ENCODE measurements at places on chromosomes 16 and 17.

DNA sequence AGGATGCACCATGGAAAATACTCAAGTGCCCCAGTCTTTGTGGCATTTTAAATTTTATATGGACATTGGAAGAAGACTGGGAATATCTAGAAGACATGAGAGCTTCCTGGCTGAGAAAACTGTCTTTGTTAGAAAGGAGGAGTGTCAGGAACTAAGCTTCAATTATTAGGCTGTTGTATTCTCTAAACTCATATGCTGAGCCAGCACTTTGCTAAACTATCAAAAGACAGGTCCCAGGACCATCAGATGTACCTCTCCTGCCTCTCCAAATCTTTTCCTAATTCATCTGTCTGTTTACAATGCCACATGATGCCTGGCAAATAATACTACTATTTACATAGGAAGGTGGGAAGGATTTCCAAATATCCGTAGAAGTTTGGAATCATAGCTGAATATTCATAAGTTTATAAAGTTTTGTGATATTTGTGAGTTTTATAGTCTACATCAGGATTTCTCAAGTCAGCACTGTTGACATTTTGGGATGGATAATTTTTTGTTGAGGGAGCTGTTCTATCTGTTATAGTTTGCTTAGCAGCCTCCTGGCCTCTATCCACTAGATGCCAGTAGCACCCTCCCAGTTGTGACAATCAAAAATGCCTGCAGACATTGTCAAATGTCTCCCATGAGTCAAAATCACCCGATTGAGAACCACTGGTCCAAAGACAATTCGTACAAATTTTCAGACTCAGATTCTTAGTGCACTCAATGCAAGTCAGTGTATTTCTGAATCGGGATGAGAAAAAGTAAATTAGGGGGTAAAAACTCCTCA is 61.2 kb upstream of the NETO2 start:
- no peak for DNase-seq

DNA sequence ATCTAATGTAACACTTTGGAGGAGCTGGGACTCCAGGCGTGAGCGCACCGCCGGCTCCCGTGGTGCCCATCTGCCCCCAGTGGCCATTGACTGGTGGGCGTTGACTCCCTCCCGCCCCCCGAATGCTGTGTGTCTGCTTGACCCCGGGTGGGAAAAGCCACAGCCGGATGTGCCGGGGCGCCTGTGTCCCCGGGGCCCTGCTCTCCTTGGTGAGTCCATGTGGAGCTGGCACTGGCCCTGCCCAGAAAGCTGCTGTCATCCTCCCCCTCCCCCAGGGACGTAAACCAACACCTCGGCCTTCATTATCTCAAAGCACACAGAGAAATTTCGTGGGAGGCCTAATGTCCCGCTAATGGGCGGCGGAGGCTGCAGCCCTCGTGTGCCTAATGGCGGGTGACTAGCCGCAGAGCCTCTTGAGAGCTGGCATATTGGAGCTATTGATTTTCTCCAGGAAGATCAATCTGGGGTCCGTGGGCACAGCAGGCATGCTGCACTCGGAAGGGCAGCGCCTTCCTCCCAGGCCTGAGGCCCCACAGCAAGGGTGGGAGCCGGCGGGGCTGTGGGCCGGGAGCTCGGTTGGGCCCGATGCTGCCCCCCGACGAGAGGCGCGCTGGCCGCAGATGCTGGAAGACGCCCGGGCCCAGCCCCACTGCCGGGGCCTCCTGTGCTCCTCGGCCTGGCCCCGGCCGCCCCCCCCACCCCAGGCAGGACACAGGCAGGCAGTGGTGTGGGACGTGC is 4.0 kb upstream of the PERCC1 start:
- no peak for DNase-seq

GRCh38 chr17:39972271-39972670 is 8.3 kb upstream of the PSMD3 start:
- no peak for DNase-seq

DNA sequence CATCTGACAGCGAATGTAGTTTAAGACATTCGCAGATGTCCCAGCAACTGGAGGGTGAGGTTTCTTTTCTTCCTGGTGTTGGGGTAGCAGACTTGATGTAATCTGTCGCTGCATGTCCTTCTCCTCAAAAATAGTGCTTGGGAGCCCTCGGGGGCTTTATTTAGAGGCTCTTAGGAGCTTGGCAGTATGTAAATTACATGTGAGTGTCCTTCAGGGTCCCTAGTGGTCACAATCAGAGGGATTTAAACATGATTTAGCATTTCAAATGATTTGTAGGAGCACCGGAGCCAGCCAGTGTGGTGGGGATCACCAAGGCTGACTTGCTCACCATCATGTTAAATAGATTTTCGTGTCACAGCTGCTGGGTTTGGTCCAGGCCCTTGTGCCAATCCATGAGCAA is 8.8 kb upstream of the SALL1 start:
- DNase-seq = no peak

GRCh38 chr17:17873450-17873991 is 36.7 kb upstream of the SREBF1 start:
- DNase-seq = no peak

GRCh38 chr16:83356986-83357385 is 450.8 kb upstream of the HSBP1 start:
- DNase-seq = no peak

GRCh38 chr16:81241706-81242105 is 3.2 kb downstream of the BCO1 start:
- DNase-seq = no peak

DNA sequence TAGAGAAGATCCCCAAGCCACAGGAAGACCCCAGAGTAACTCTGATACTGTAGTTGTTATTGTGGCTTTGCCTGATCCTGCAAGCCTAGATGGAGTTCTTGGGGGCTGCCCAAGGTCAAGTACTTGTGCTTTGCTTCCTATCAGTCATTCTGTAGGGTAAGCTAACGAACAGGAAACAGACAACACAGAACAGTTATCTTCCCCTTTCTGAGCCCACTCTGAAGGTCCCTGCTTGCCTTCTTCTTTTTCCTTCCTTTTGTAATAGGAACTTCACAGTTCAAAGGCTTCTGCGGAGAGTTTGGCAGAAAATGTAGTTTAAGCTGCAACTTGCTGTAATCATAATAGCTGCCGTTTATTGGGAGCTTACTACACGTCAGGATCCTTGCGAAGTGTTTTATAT is 494.1 kb upstream of the ERCC4 start:
- DNase-seq = no peak

DNA sequence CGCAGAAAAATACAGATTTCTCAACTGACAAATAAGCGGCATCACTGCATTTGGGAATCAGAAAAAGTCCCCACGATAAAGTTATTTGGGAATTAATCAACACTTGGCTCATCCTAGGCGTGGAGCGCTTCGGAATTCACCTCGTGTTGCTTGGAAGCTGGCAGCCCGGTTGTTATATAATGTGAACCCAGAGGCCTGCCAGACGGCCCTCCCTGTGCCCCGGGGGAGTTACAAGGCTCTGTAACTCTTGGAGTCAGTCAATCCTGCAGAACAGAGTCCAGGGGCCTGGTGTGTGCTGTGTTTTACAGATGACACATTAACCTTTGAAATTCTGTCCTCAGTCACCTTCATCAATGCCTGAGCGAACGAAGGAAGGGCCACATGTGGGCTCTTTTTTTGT is 111.1 kb downstream of the PITPNC1 start:
- no peak for DNase-seq

DNA sequence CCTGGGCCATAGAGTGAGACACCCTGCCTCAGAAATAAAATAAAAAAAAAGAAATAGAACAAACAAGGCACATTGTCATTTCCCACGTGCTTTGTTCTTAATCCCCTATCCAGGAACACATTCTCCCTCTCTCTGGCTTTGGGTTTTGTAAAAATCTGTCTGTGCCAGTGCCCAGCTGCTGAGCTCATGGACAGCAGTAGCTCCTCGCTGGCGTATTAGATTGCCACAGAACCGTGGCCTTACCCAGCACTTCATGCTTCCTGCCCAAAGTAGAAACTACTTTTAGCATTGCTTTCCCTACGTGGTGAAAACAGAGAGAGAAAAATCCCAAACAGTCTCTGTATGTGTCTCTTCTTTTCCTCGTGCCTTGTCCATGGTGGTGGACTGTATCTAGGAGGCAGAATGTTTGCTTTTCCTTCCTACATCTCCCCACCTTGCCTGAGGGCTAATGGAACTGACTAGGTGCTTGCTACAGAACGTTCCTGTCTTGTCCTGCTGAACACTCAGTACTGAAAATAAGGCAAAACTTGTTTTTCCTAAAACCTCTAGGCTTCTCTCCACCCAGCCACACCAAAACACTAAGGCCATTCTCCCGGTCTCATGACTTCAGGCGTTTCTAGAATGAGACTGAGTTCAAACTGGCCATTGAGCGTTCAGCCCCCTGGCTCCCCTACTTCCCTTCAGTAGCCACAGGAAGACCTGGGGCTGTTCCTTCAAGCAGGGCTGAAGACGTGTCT is 26.1 kb downstream of the MNT start:
- DNase-seq = no peak

- no peak for DNase-seq
Measured at GRCh38 chr17:7262935-7263800, 890 bp upstream of the CLDN7 start.

DNA sequence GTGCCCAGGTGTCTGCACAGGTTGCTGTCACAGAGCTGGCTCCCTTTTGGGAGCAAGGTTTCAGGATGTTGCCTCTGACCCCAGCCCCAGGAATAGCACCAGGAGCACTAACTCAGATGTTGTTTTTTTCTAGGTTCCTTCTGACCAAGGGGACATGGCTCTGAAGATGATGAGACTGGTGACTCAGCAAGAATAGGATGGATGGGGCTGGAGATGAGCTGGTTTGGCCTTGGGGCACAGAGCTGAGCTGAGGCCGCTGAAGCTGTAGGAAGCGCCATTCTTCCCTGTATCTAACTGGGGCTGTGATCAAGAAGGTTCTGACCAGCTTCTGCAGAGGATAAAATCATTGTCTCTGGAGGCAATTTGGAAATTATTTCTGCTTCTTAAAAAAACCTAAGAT is 28.1 kb downstream of the SCPEP1 start:
- no peak for DNase-seq

GRCh38 chr17:59329176-59330052 is 2.0 kb upstream of the YPEL2 start:
- DNase-seq = no peak

- DNase-seq = no peak
Measured at GRCh38 chr16:31274831-31275816, 15.3 kb downstream of the ITGAM start.

DNA sequence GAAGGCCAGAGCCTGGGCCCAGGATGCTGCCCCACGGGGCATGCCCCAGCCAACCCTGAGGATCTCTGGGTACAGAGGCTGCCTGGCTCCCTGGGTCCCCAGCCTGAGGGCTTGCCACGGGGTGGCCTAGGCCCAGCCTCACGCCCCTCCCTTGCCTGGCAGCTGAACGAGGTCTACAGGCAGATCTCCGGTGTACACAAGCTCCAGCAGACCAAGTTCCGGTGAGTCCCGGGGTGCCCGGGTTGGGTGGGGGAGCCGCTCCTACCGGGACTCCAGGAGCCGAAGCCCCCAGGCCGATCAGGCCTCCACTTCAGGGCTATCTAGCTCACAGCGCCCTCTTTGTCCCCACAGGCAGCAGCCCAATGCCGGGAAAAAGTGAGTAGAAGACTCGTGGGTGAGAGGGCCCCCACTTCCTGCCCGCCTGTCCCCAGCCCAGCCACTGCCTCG is 19.4 kb downstream of the ITGB4 start:
- no peak for DNase-seq

- no peak for DNase-seq
Measured at GRCh38 chr16:1745900-1746692, 25.2 kb downstream of the NME3 start.

- no peak for DNase-seq
Measured at GRCh38 chr17:28193241-28193640, 125.8 kb upstream of the TMEM97 start.

- no peak for DNase-seq
Measured at GRCh38 chr16:46899443-46900143, 15.4 kb downstream of the GPT2 start.

- DNase-seq = no peak
Measured at GRCh38 chr16:78045865-78046581, 23.7 kb downstream of the CLEC3A start.

- peak; percentile 81 for DNase-seq
Measured at GRCh38 chr16:85303354-85303883, 191.1 kb upstream of the CIBAR2 start.

DNA sequence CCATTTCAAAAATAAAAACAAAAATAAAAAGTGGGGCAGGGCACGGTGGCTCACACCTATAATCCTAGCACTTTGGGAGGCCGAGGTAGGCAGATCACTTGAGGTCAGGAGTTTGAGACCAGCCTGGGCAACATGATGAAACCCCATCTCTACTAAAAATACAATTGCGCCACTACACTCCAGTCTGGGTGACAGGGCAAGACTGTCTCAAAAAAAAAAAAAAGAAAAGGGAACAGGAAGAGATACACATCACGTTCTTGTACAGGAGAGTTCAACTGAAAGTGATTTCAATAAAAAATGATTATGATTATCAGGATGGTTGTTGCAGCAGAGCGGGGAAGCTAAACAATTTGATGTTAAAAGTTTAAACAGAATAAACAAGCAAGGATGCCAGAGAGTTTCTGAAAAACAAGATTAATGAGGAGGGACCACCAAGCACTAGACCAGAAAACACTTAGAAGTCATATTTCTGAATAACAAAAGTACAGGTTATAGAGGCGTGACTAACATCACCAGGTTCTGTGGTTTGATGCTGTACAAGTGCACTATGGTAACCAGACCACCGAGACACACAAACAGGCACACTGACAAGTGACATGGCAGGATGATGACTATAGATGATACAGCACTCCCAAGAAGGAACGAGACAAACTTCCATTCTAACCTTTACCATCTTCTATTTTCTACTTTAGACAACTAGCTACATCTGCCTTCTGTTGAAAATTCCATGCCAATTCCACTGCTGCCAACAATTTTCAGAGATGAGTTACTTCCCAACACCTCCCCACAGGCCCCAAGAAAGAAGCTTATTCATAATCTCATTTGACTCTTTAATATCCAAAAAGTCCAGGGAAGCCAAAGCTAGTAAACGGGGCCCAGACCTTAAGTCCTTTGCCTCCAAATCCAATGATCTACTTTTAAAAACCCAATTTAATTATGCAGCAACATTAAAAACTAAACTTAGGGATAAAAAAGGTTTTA is 11.8 kb downstream of the DNAJA2 start:
- DNase-seq = no peak

DNA sequence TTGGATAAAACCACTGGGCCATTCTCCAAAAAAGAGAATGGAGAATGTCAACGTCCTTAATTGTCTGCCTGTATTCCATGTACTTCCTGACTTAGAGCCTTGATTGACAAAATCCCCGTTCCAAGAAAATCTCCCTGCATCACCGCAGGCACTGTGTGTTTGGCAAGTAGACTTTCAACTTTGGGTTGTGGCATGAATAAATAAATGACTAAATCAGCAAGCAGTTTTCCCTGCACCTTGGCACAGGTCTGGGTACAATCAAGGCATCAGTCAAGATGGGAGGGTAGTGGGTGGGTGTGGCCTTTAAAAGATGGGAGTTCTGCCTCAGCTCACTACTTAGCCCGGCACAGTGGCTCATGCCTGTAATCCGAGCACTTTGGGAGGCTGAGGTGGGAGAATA is 248.5 kb upstream of the RPL38 start:
- no peak for DNase-seq

- no peak for DNase-seq
Measured at GRCh38 chr16:57721356-57722209, 14.0 kb upstream of the KATNB1 start.

- no peak for DNase-seq
Measured at GRCh38 chr16:71676236-71676635, 48.3 kb downstream of the PHLPP2 start.

GRCh38 chr16:30874821-30875717 is 18.8 kb downstream of the BCL7C start:
- DNase-seq = peak; percentile 87

GRCh38 chr17:61010661-61011170 is 333.1 kb downstream of the BCAS3 start:
- no peak for DNase-seq

Data from activated CD4-positive, CD25-positive, alpha-beta regulatory T cell treated with anti-CD3 and anti-CD28 coated beads, Interleukin-2, amount 50 U/mL, for 72 hours (primary cell).